ENCODE measurements at places on chromosomes 6 and 20.

- DNase-seq: no peak
These were observed 96.5 kb downstream of the ALDH8A1 start for GRCh38 chr6:134853111-134854055.

- no peak for DNase-seq
These were observed 63.7 kb downstream of the GPR6 start for GRCh38 chr6:110041830-110042229.

GRCh38 chr6:24426729-24427446 lies 24.2 kb downstream of the MRS2 start:
- DNase-seq: no peak

GRCh38 chr20:58433759-58434158 lies 44.7 kb downstream of the VAPB start:
- no peak for DNase-seq

GRCh38 chr6:17167327-17167979 lies 65.6 kb downstream of the STMND1 start:
- no peak for DNase-seq

DNA sequence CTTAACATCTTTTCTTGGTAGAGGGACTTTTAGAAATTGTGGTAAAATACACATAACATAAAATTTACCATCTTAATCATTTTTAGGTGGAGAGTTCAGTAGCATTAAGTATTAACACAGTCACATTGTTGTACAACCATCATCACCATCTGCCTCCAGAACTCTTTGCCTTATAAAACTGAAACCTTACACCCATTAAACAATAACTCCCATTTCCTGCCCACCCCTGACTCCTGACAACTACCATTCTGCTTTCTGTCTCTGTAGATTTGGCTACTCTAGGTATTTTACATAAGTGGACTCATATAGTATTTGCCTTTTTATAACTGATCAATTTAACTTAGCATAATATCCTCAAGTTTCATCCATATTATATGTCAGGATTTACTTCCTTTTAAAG lies 88.7 kb downstream of the ZHX3 start:
- DNase-seq: no peak

DNA sequence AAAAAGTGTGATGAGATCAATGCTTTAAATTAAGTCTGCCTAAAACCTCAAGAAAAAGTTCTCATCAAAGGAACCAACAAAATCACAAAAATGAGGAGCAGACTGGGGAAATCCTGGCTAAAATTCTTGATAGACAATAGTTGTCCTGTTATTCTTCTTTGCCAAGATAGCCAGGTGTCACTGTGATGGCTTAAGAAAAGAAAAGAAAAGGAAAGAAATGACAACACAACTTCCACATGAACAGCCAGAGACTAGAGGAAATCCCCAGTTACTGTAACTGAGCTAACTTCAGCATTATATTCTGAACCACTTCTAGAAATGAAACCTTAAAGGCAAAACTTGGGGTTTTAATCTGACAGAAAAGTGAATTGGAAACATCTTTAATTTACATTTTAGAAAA lies 129.6 kb downstream of the CD24 start:
- no peak for DNase-seq

- DNase-seq: no peak
These were observed 240.8 kb downstream of the CDC5L start for GRCh38 chr6:44628347-44628746.

- no peak for DNase-seq
These were observed 27.2 kb upstream of the SLCO4A1 start for GRCh38 chr20:62614961-62615680.

DNA sequence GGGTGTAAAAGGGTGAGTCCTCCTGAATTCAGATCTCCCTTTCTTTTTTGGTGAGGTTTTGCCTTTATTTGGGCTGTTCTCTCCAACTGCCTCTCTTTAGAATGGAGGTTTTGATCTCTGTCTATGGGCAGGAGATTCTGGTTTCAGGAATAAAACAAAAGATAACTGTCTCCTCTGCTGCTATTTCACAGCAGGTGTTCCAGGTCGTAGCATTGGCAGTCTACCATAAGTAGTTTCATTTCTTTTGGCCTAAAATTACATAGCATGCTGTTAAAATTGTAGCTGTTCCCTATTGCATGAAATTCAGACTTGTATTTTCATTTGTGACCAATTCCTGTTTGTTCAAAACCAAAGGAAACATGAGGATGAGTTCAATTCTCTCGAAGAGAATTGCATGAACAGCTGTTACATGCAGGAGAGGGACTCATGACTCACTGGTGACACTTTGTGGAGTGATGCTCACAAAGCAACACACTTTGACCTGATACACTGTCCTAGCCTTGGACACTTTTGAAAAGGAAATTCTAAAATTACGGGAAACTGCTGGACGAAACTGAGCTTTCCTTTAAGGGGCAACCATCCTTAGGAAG lies 76.8 kb upstream of the SIRPG start:
- DNase-seq: no peak

DNA sequence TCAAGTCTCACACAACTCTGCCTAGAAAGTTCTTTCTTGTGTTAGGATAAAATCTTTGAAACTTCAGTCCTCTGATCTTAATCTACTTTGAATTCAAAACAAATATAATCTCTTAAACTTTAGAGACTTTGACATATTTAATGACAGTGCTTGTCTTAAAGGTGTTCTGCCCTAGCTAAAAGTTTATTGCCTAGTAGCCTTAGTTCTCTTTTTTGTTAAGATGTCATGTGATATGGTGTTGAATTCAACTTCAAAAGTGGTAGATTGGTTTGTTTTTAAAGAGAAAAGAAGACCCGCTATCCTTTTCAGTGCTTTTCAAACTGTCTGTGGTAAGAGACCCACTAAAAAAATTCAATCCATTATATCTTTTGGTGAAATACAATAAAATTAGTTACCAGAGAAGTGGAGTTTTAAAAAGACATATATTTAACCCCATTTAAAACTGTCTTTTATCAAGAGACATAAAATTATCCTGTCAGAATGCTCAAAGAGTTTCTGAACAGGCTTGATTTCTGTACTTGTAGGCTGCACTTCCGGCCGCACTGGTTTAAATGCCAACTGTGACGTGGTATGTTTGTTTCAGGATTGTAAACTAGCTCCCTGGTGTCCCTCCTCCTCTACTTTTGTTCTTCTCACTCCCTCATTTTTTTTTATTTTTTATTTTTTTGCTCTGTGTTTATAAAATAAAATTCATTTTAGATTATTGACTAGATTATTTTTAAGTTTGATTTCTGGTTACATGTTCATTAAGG lies 76.5 kb downstream of the QKI start:
- no peak for DNase-seq

All from suprapubic skin (tissue), 4 donors.